ENCODE measurements at places on chromosomes 16 and 17.

- no peak for DNase-seq
These were observed 1.5 kb upstream of the MFSD6L start for GRCh38 chr17:8800656-8801055.

- no peak for DNase-seq
These were observed 91.4 kb upstream of the FA2H start for GRCh38 chr16:74865922-74866598.

GRCh38 chr16:88919936-88920335, 53.5 kb upstream of the PABPN1L start:
- DNase-seq = no peak

- no peak for DNase-seq
These were observed 65.6 kb downstream of the XYLT1 start for GRCh38 chr16:17404941-17405689.

- peak; percentile 90 for DNase-seq
These were observed 344.6 kb downstream of the SOX9 start for GRCh38 chr17:72465191-72466024.

DNA sequence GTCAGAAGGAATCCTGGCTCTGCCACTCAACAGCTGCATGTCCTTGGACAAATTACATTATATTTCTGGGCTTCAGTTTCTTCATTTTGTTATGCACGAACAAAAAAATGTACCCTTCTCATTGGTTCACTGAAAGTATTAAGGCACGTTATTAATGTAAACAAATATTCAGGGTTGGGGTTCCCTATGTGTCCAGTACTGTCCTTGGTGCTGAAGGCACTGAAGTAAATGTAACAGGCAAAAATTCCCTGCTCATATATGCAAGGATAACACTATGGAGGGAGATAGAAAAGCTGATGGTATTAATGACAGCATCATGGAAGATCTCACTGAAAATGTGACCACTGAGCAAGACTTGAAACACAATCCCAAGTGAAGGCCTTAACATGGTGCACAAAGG, 386.6 kb downstream of the XYLT1 start:
- no peak for DNase-seq

DNA sequence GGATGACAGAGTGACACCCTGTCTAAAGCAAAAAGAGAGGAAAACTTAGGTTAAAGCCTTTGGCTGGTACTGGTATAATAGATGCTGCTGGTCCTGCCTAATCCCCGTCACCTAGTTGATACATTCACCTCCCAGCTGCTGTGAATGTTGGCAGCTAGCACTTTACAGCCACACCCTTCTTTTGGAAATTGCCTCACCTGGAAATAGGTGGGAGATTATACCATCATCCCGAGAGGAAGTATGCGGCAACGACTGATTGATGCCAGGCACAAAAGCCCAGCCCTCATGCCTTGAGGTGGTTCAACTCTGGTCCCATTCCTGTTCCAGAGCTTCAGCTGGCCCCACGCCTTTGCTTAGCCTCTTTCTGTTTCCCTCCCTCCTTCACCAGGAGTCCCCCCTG, 53.2 kb upstream of the SIAH1 start:
- no peak for DNase-seq

- DNase-seq = peak; percentile 4
These were observed 50.1 kb downstream of the KLHDC4 start for GRCh38 chr16:87715658-87716057.

- DNase-seq = no peak
These were observed 35.9 kb upstream of the KIFC3 start for GRCh38 chr16:57838161-57838560.

DNA sequence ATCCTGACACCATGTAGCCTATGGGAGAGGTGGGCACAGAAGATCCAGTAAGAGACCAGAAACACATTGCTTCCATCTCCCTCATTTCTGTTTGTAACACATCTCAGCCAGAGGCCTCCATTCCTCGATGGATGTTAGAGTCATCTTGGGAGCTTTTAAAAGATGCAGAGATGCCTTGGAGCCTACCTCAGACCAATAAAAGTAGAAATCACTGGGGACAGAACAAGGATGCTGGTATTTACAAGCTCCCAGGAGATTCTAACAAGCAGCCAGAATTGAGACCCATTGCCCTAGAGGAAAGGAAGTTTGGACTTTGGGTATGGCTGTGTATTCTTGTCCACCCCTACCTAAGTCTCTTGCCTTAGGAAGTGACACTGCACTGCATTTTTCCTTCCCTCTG, 40.8 kb downstream of the HS3ST3A1 start:
- no peak for DNase-seq

GRCh38 chr16:35391328-35391727, 1931.9 kb downstream of the TP53TG3F start:
- peak; percentile 8 for DNase-seq

DNA sequence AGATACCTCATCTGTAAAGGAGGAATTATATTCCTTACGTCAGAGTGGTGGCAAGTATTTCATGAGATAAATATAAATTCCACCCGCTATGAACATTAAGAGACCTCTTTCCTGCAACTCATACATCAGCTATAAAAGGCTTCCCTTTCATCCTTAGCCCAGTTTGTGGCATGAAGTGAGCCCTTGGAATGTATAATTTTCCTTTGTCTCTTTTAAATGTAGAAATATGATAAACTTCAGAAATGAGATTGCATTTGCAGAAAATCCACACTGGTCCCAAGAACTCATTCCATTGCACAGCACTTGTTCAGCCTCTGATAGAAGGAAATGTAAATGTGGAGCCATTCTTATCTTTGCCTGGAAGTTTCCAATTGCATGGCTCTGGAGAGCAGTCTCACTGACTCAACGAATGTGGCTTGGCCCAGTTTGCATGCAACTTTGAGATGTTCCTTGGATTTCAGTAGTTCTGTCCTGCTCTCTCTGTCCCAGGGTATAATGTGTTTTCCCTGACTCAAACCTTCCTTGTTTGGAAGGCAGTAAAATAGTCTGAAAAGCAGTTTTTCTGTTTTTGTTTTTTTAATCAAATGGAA, 746.4 kb downstream of the CDH11 start:
- no peak for DNase-seq

- DNase-seq = no peak
These were observed 18.5 kb upstream of the CPD start for GRCh38 chr17:30360086-30360808.

DNA sequence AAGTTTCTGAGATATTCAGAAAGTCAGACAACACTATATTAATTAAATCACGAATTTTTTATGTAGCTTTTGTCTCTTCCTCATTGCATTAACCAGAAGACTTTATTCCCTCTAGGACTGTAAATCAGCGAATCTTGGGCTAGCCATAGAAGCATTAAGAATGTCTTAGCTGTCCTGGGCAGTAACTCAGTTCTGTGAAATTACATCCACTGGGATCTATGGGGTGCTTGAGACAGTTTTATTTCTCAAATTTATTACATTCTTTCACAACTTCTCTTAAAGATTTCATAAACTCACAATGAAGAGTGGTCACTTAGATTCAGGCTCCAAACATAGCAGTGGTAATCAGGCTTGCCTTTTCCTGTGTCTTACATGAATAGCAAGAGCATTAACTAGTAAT, 1153.4 kb downstream of the CDH8 start:
- DNase-seq = no peak

- no peak for DNase-seq
These were observed 11.3 kb downstream of the PLD2 start for GRCh38 chr17:4818276-4818675.

DNA sequence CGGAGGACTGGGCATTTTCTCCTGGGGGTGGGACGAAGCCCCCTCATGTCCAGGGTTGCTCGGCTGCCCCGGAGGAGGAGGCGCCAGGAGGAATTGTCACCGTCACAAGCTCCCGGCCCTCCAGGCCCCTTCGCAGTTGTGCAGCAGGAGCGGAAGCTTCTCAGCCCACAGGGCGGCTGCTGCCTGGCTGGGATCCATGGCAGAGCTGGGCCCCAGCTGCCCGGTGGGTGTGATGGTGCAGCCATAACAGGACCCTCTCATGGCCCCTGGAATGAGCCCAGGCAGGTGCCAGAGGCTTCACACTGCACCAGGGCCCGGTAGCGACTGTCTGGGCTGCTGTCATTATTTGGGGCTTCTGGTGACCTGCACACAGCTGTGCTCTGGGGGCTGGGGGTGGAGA, 54.9 kb upstream of the GNG13 start:
- no peak for DNase-seq

- DNase-seq = no peak
These were observed 7.8 kb downstream of the XYLT2 start for GRCh38 chr17:50353600-50354195.

GRCh38 chr17:66488864-66489263, 186.5 kb downstream of the PRKCA start:
- no peak for DNase-seq

- peak; percentile 92 for DNase-seq
These were observed 7.9 kb upstream of the BAHCC1 start for GRCh38 chr17:81387100-81388090.

DNA sequence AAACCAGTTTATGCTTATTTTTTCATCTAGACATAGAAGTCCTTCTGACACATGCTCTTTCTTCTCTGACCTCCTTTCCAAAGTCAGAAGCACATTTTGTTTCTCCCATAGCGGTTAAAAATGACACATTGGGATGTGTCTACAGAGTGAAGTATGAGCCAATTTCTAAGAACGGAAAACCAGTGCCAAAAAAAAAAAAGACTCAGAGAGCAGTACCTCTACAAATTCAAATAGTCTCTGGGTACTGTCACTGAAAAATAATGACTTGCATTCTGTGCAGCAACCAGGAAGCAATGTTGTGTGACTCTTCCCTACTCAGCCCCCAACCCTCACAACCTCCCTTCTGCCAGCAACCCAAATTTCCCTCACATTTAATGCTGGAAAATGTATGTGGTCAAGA, 145.5 kb upstream of the PMFBP1 start:
- DNase-seq = no peak

GRCh38 chr16:70395345-70395901, 43.5 kb downstream of the ST3GAL2 start:
- DNase-seq = peak; percentile 41

DNA sequence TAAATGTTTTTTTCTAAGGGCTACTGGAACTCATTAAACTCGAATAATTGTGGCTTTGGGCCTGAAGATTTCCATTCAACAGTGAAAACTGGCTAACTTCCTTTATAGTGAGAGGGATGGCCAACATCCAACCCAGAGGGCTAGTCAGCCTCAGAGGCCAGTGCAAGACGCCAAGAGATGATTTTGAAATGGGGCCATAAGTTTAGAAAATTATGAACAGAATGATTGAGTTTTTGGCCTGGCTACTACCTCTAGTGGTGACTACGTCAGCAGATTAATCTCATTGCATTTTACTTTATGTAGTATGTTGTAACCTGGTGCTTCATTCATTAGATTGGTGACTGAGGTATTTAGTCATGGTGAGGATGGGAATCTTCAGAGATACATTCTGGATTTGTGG, 28.4 kb downstream of the HAPSTR1 start:
- no peak for DNase-seq

- no peak for DNase-seq
These were observed 12.9 kb upstream of the SEC14L1 start for GRCh38 chr17:77127735-77128361.

DNA sequence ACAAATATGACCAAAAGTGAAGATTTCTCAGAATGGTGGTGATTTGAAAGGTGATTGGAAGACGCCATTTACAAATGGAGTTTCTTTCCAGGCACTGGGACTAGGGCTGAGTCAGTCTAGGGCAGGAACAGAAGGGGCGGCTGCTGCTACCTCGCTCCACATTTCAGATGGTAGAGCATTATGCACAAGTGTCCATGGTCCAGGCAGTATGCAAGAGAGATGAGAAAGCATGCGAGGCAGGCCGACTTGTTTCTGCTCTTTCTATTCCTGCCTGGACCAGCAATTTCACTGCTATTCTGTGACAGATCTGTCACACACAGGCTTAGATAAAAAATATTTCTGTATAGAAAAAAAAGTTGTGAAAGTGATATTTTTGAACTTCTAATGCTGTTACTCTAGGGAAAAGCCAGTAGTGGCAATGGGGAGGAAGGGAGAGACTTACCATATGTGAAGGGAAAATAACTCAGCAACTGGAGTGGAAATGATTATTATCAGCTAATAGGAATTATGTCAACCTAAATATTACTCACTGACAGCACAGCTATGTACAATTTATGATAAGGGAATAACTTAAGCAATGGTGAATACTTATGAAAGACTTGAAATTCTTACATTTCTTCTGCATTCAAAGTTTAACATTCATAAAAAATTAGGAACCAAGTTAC, 134.7 kb upstream of the NETO2 start:
- DNase-seq = no peak

DNA sequence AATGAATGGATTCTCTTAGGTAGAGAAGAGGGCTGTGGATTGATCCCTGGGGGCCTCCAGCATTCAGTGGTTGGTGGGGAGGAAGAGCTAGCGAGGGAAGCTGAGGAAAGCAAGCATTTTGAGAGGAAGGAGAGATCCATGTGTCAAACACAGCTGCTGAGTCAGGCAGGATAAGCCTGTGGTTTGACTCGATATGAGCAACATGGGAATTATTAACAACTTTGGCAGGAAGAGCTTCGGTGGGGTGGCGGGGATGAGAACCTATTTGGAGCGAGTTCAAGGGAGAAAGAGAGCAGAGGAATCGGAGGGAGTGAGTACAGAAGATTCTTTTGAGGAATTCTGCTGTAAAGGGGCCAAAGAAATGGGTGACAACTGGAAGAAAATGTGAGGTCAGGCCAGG, 59.5 kb upstream of the CDC42EP4 start:
- peak; percentile 73 for DNase-seq

DNA sequence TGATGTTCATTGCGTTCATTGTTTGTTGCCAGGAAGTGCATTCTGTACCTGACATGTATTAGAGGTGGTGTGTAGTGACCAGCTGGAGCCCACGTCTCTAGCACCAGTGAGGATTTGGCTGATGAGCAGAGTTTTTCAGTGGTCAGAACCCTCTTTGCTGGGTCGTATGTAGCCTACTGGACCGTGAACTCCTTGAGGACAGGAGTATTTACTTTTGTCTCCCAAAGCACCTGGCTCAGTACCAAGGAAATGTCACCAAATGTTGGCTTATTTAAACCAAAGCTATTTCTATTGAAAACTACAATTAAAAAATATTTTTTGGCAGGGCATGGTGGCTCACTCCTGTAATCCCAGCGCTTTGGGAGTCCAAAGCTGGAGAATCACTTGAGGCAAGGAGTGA, 262.7 kb downstream of the SNX29 start:
- no peak for DNase-seq

DNA sequence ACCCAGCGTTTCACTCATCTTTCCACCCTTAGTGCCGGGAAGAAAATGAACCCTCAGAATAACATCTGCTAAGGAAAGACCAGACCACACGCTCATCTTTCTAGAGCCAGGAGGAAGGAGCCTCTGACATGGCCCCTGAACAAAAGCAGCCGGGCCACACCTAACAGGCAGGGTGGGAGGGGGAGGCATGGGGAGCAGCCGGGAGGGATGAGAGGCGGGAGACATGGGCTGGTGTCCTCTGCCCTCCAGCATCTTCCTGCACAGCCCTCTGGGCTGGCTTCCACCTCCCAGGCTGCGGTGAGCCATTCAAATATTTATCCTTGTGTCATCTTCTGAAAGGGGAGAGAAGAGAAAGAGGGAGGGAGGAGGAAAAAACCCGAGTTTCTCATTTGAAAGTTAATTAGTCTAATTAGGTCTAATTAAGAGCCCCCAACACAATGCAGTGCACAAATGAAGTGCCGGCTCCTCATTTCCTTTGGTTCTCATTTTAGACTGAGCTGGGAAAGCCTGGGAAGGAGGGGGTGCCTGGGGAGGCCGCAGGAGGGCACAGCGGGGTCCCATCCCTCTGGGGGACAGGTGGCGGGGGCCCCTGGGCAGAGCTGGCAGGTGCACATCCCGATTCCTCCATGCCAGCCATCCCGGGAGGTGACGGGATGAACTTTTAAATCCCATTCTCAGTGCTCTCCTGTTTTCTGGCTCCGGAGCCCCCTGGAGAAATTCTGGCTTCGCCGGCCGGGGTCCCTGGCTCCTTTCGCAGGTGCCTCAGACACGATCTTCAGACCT, 90.5 kb downstream of the ENGASE start:
- DNase-seq = no peak

GRCh38 chr17:42230225-42230624, 35.9 kb upstream of the GHDC start:
- no peak for DNase-seq

All from mesenchymal stem cell (in vitro differentiated cells and primary cell).